ENCODE measurements at places on chromosomes 4 and X. TPM values are rescaled to one million over a fixed set of nuclear protein-coding genes. Genes with fewer than 3 reads are reported as not detected.
A peak's percentile ranks its signal among the peaks of the same experiment; 100 is the strongest.

GRCh38 chr4:78484574-78484973 lies 67.0 kb upstream of the ANXA3 start:
- no peak overlapping the region for H3K4me3 ChIP-seq
- no peak overlapping the region for H3K27ac ChIP-seq
- DNase-seq = no peak
- H3K4me1 ChIP-seq = no peaks in the 10 kb centered on the region

GRCh38 chr4:173801876-173802661 lies 272.0 kb upstream of the HAND2 start:
- H3K27me3 ChIP-seq = no peaks in the 10 kb centered on the region
- H3K4me1 ChIP-seq = no peaks in the 10 kb centered on the region
- no peak overlapping the region for H3K4me3 ChIP-seq
- no peak overlapping the region for H3K27ac ChIP-seq
- no peak for DNase-seq
- H3K36me3 ChIP-seq = no peaks in the 10 kb centered on the region

DNA sequence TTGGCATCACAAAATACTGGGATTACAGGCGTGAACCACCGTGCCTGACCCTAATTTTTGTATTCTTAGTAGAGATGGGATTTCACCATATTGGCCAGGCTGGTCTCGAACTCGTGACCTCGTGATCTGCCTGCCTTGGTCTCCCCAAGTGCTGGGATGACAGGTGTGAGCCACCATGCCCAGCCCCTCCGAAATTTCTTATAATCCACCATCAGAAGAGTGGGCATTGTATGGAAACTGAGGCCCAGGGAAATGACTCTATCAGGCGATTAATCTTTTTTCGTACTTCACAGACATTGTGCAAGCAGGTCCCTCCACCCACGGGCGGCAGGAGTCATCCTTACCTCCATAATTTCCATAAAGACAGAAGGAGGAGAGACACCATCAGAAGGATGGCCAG lies 16.0 kb downstream of the CRLF2 start:
- no peaks in the 10 kb centered on the region for H3K4me1 ChIP-seq
- DNase-seq = peak; percentile 14
- H3K27ac ChIP-seq = no peak overlapping the region

DNA sequence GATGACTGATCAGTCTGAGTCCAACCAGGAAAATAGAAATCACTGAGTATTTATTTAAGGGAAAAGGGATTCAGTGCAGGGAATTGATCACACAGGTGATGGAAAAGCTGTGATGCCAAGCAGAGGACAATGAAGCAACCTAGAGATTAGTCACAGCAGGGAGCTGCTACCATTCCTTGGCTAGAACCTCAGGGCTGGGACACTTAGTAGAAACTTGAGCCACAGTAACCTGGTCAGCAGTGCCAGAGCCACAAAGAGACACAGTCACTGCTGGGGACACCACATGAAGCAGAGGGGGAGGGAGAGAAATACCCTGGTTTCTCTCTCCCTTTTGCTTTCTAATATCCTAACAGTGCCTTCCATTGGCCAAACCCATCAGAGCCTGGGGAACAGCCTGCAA lies 38.7 kb downstream of the RTL9 start:
- H3K4me1 ChIP-seq = no peaks in the 10 kb centered on the region
- no peak overlapping the region for H3K27ac ChIP-seq
- no peak overlapping the region for H3K4me3 ChIP-seq

The LRIT3 gene
- total RNA-seq = 0.66 TPM

GRCh38 chr4:78059524-78059889 lies 2.4 kb downstream of the FRAS1 start:
- H3K4me1 ChIP-seq = no peaks in the 10 kb centered on the region
- H3K27me3 ChIP-seq = no peaks in the 10 kb centered on the region
- peak overlapping the region; percentile 56 for H3K4me3 ChIP-seq
- no peak overlapping the region for H3K27ac ChIP-seq

DNA sequence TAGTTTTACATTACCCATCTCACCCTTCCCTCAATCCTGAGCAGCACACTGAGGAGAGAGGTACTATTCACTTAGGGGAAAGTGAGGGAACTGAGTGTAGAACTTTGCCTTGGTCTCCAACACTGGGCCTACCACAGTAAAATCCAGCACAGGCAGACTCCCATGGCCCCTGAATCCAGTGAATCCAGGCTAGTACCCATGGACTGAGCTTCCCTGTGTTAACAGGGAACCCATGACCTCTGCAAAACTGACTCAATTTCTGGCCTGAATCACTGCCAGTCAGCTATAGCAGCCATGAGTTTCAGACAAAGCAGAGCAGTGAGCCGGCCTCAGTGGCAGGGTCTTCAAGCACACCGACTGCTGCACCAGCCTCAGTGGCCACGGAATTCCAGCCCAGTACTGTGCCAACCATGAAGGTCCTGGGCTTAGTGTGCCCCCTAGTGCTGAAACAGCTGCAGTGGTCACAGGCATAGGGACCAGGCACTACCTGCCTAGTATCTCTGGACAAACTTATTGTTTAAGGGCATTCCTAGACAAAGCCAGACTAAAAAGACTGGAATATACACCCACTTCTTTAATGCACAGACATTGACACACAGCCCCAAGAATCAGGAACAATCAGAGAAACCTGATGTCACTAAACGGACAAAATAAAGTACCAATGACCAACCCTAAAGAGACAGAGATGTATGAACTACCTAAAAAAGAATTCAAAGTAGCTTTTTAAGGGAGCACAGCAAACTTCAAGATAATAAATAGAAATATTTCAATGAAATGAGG lies 127.4 kb upstream of the RPL34 start:
- no peaks in the 10 kb centered on the region for H3K27me3 ChIP-seq
- no peak for DNase-seq
- no peak overlapping the region for H3K27ac ChIP-seq
- no peak overlapping the region for H3K4me3 ChIP-seq

- H3K27ac ChIP-seq = no peak overlapping the region
- H3K36me3 ChIP-seq = no peaks in the 10 kb centered on the region
- no peaks in the 10 kb centered on the region for H3K27me3 ChIP-seq
- H3K4me1 ChIP-seq = no peaks in the 10 kb centered on the region
- no peak for DNase-seq
Observed at GRCh38 chrX:132483488-132483887, 5.3 kb downstream of the MBNL3 start.

The H2BW2 gene
- total RNA-seq = not detected

DNA sequence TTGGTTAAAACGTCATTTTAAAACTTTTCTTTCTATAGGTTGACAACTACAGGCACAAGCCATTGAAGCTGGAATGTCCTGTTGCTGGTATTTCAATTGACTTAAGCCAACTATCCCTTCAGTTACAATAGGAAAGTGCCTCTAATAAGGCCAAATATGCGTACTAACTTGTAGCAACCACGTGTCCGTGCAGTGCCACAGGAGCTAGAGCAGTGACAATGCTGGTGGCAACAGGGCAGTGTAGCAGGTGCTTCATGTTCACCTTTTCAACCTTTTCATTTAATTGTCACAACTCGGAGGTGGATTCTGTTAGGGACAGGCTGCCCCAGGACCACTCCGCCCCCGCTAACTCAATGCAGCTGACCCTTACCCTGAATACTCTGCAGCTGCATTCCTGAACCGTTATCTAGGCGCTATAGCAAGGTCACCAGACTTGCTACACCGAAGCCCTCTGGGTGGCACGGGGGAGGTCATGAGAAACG lies 37.7 kb downstream of the ERVMER34-1 start:
- no peaks in the 10 kb centered on the region for H3K36me3 ChIP-seq
- no peaks in the 10 kb centered on the region for H3K4me1 ChIP-seq
- H3K27me3 ChIP-seq = no peaks in the 10 kb centered on the region
- H3K27ac ChIP-seq = no peak overlapping the region

DNA sequence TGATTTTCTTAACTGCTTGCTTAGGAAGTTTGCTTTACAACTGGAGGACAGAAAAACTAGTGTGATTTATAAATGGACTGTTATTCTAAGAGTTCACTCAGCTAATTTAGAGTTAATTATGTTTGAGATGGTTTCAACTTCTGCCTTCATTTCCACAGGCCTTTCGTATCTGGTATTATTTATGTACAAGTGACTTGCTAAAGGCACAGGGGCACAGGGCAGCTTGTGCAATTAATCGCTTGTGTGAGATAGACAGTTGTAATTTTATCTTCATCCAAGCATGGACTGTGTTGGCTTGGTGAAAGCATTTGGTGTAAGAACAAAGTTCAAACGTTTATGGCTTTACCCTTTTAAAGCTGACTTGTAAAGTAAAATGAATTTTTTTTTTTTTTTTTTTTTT lies 38.3 kb downstream of the GPAT3 start:
- H3K27me3 ChIP-seq = no peaks in the 10 kb centered on the region
- DNase-seq = no peak
- no peak overlapping the region for H3K4me3 ChIP-seq
- no peaks in the 10 kb centered on the region for H3K4me1 ChIP-seq

The STAP1 gene
- not detected for total RNA-seq

The RCHY1 gene
- 25.6 TPM for total RNA-seq

- no peaks in the 10 kb centered on the region for H3K27me3 ChIP-seq
Observed at GRCh38 chr4:37799941-37800554, 26.4 kb upstream of the PGM2 start.

The EXOC1 gene
- total RNA-seq = 45.6 TPM

- H3K27ac ChIP-seq = no peak overlapping the region
- H3K4me3 ChIP-seq = peak overlapping the region; percentile 52
- H3K4me1 ChIP-seq = no peaks in the 10 kb centered on the region
- DNase-seq = no peak
- H3K36me3 ChIP-seq = no peaks in the 10 kb centered on the region
Observed at GRCh38 chr4:188195389-188195985, 56.2 kb downstream of the TRIML1 start.

GRCh38 chr4:166700592-166700991 lies 533.7 kb downstream of the SPOCK3 start:
- no peaks in the 10 kb centered on the region for H3K4me1 ChIP-seq
- H3K27ac ChIP-seq = no peak overlapping the region
- H3K36me3 ChIP-seq = no peaks in the 10 kb centered on the region

DNA sequence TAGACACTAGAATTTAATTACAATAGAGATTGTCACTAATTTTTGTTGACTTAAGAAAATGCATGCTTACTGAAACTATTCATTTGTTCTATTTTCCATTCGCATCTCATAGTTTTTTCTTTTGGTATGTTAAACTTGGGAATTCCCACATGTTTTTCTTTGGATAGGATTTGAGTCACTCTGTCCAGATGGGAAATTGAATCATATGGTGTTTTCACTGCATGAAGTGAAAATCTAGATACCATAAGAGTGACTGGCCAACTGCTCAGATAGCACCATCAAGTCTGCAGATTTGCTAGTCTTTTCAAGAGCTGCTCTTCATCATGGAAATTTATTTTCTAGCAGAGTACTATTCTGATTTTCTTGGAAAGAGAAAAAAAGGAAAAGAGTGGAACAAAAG lies 172.6 kb downstream of the FAM47B start:
- no peaks in the 10 kb centered on the region for H3K27me3 ChIP-seq
- H3K27ac ChIP-seq = no peak overlapping the region
- DNase-seq = no peak
- no peak overlapping the region for H3K4me3 ChIP-seq

- H3K36me3 ChIP-seq = no peaks in the 10 kb centered on the region
- no peak for DNase-seq
- H3K27me3 ChIP-seq = no peaks in the 10 kb centered on the region
- H3K4me1 ChIP-seq = no peaks in the 10 kb centered on the region
Observed at GRCh38 chr4:102847687-102848086, 20.3 kb upstream of the UBE2D3 start.

GRCh38 chr4:75722417-75722816 lies 2.0 kb upstream of the USO1 start:
- peaks cover 8% of the 10 kb centered on the region for H3K4me1 ChIP-seq
- H3K4me3 ChIP-seq = no peak overlapping the region
- DNase-seq = no peak
- H3K27ac ChIP-seq = no peak overlapping the region
- no peaks in the 10 kb centered on the region for H3K27me3 ChIP-seq

DNA sequence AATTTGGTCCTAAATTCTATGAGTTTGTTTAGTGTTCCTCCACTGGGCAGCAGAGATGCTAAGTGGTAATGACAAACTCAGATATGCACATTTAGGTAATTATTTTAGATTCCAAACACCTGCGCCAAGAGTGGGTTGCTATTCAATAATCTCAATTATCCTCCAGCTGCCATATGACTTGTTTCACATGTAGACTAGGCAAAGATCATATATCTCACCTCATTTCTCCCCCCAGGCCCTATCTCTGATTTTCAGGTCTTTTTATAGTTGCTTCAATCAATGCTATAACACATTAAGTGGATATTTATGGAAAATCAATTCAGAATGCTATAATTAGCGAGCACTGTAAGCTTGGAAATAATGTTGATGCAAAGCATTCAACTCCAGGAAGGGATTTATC lies 217.6 kb downstream of the KCTD8 start:
- H3K27ac ChIP-seq = no peak overlapping the region
- H3K27me3 ChIP-seq = no peaks in the 10 kb centered on the region
- DNase-seq = no peak
- H3K36me3 ChIP-seq = no peaks in the 10 kb centered on the region

DNA sequence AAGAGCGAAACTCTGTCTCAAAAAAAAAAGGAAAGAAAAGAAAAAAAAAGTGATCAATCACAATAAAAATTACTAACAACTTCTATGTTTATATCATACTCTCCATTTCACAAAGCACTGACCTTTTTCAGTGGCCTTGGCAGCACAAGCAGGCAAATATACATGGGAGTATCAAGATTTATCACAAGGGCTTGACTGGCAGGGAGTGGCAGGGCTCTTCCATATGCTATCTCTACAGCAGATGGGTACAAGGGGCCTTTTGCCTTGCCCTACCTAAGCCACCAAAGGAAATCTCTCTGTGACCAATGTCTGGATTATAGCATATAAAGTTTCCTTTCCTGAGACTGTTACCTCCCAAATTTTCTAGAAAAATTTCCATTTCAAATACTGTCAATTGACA lies 24.4 kb downstream of the TSPAN5 start:
- DNase-seq = no peak
- H3K36me3 ChIP-seq = no peaks in the 10 kb centered on the region
- H3K4me1 ChIP-seq = no peaks in the 10 kb centered on the region
- no peaks in the 10 kb centered on the region for H3K27me3 ChIP-seq
- H3K27ac ChIP-seq = no peak overlapping the region
- no peak overlapping the region for H3K4me3 ChIP-seq

All from breast epithelium (tissue), 4 donors.